Suppressor macrophage treated with lipopolysaccharide for 1 hour (primary cell): ENCODE measurements at places on chromosomes 12 and 14.

DNA sequence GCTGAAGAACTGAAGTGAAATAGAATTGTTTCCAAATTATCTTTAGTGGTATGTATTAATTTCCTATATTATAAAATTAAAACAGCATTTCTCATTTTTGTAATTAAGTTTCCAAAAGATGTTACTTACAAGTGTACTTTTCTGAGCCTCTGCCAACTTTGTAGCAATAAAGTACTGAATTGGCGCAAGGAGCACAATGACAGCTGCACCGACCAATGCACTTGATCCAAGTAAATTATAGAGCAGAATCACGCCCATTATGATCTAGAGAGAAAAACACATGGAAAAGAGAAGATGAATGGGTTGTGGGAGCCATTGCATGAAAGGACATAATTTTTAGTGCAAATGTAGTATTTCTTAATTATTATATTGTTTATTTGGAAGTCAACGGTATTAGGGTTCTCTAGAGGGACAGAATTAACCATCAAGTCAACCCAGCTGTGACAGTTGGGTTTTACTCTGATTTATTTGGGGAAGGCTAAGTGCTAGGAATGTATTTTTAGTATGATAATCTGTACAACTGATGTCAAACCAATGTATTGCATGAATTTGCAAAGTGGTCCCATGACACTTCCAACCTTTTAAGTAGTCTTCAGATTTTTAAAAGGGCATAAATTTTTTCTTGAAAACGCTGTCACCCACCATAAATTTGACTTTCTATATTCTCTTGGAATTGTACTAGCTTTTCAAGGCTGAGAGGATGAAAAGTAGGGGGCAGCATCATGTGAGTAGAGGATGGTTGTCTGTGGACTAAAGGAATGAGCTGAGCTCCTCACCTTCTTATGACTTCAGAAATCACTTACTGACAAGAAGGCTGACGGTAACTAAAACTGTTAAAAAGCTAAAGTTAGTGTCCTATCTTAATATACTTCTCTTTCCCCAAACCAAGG is 33.0 kb downstream of the ABCC9 start:
- DNase-seq = no peak

DNA sequence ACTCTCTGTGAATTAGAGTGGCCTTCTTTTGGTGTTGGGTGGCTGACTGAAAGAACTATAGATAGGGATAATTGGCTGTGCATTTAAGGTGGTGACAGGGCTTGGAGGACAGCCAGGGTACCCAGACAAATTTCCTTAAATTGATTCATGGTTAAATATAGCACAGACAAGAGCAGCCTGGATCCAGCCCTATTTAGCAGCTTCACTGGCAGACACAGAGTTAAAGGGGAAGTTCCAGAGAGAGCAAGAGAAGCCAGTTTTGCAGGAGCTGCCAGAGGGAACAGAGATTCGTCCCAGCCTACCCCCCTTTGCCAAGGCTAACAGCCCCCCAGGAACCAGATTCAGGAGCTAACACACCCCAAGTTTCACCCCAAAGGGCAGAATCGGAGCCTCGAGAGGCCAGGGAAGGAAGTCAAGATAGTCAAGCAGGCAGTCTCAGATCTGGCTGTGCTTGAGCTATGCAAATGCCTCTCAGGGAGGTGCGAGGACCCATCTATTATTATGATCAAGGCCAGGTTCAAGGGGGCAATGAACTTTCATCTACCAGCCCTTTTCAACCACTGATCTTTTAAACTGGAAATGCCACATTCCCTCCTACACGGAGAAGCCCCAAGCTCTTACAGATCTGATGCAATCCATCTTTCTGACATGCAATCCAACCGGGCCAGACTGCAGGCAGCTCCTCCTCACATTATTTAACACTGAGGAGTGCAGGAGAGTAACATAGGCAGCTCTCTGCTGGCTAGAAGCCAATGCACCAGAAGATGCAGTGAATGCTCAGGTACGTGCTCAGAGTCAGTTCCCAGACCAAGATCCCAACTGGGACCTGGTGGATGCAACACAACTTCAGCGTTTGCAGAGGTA is 58.2 kb downstream of the DHRS2 start:
- DNase-seq = peak; percentile 36

DNA sequence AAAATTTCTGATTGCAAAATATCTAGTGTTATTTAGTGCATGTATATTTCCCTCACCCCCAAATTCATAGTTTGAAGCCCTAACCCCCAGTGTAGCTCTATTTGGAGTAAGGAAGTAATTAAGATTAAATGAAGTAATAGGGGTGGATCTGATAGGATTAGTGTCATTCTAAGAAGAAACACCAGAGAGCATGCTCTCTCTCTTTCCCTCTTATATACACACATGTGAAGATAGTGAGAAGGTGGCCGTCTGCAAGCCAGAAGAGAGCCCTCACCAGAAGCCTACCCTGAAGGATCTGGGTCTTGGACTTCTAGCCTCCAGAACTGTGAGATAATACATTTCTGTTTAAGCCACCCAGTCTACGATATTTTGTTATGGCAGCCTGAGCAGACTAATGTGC is 120.3 kb downstream of the TMEM30B start:
- no peak for DNase-seq

DNA sequence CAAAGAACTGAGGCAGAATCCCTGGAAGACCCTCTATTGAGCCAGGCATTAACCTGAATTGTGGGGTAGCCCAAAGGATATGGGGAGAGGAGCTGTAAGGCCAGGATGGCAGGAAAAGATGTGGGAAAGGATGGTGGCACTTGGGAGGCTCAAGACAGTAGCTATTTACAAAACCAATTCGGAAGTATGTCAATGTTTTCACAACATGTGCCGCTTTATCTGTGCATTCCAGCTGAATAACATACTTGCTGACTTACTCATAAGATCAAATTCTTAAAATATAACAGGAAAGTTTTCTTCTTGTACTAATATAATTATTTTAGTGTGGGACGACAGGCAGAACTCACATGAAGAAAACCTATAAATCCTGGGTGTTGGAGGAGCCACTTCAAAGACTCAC is 10.6 kb downstream of the BBS10 start:
- peak; percentile 11 for DNase-seq

DNA sequence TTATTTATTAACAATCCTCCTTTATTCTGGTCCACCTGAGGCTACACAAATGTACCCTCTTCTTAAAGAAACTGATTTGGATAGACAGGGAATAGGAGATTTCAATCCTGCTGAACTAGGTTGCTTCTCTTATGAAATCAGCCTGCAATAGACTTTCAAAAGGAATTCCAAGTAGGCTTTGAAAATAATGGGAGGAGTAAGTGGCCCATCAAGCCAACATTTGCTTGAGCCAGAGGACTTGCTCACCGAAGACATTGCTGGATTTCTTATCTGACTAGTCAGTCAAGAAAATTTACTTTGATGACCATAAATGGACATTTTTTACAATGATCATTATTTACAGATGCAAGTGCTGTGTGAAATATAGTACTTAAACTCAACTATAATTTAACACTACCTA is 82.8 kb upstream of the RASSF8 start:
- no peak for DNase-seq

- DNase-seq = no peak
These were observed 180.7 kb upstream of the PRICKLE1 start for GRCh38 chr12:42770261-42770660.

DNA sequence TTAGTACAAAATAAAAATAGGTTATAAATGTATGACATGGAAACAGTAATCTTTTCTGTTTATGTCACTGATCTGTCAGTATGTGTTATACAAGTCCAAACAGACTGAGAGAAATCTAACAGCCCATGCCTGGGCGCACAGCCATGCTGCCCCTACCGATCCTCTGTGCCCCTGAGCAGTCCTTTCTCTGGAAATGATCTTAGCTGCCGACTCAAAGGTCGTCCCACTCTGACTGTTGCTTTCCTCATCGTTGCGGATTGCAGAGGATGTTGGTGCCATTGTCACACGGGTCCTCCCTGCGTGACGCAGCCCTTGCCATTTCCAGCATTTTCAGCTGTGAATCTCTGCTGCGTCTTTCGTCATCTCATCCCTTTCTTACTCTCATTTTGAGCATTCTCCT is 82.9 kb upstream of the DYNC1H1 start:
- no peak for DNase-seq

- no peak for DNase-seq
These were observed 190.3 kb downstream of the KLHL28 start for GRCh38 chr14:44771496-44771895.

- no peak for DNase-seq
These were observed 89.7 kb downstream of the TMCC3 start for GRCh38 chr12:94560431-94561221.

DNA sequence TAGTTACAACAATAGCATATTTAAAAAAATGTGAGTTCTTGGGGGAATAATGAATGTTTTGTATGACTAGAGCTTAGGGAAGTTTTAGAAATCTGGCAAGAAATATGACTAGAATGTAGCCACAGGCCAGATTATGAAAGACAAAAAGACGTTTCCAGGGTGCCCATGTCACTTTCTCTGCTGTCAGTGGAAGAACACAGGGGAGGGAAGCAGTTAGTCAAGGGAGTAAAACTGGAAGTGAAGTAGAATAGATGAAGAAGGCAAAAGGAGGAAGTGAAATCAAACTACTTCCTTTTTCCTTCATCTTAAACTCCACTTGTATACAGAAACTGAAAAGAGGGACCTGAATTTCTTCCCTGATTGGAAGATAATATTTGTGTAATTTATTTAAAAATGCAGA is 81.2 kb upstream of the ATP2B1 start:
- DNase-seq = peak; percentile 86
